Eye (tissue), 1 donor: ENCODE measurements at places on chromosomes 11 and 22.

- DNase-seq, result no peak
These were observed 18.1 kb downstream of the GLB1L2 start for GRCh38 chr11:134349802-134350355.

DNA sequence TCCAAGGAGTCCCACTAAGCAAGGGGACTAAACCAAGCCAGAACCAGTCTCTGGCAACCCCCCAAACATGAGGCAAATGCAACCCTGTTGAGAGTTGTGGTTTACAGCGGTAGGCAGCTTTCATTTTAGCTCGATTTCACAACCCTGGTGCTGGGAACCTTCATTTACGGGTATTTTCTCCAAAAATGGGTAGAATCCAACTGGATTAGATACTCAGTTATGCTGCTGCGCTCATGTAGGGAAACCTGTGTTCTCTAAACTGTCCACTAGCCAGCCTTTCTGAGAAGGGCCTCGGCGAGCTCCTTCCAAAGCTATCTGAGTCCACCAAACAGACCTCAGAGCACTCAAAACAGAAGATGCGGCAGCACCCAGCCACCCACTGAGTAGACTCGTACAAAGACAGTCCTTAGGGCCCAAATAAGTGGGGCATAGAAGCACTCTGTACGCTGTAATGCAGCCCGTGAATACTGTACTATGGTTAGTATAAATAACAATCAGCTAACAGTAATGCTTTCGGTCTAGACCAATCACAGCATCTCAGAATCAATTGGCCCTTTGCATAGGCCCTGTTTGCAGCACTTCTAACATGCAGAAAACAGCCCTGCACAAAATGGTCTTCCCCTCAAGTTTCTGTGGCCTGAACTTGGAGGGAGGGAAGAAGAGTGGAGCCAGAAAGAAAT lies 104.7 kb downstream of the ETS1 start:
- no peak for DNase-seq

GRCh38 chr11:112504056-112504455 lies 243.4 kb upstream of the PLET1 start:
- DNase-seq, result no peak

- DNase-seq, result no peak
These were observed 123.9 kb downstream of the RBFOX2 start for GRCh38 chr22:35904752-35905151.

DNA sequence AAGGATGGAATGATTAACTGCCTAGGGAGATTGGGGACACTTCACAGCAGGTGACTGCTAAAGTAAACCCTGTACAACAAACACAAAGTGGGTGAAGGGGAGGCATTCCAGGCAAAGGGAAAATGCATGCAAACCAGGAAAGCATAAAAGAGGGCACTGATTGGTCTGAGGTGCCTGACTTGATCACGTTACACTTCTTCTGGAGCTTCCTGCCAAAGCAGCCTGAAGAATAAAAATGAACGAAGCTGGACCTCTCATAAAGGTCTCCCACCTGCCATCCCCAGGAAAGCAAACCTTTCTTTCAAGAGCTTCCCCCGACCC lies 46.7 kb upstream of the SCUBE2 start:
- no peak for DNase-seq

- no peak for DNase-seq
These were observed 10.2 kb downstream of the SSTR3 start for GRCh38 chr22:37202001-37202555.

DNA sequence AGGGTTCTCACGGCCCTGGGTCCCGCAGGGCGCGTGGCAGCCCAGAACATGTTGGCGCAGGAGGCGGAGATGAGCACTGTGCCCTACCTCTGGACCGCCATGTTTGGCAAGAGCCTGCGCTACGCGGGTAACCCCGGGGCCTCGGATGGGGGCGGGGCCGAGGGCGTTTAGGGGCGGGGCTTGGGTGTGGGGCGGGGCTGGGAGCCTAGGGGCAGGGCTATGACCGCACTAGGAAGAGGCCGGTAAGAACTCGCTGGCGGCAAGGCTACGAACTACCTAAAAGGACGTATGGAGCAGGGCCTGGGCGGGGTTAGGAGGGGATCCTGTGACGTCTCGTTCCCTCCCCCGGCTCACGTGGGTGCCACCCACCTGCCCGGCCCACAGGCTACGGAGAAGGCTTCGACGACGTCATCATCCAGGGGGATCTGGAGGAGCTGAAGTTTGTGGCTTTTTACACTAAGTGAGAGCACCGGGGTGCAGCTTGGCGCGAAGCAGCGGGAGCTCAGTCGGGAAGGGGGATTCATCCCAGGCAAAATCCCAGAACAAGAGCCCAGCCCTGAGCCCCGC lies 2.8 kb upstream of the LZTR1 start:
- DNase-seq, result peak; percentile 84

DNA sequence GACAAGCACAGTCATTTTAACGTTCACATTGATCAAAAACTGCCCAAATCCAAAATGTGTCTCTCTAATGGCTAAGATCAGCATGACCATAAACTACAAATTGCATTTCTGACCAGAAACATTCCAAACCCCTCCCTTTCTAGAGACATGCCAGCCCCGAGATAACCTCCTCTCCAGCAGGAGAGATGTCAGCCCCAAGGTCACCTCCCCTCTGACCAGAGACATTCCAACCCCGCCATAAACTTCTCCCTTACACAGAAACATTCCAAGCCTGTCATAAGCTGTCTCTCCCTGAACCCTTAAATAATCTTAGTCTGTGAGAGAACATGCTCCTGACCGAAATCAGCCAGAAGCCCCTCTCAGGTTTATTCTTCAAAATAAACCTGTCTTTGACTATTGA lies 6.6 kb upstream of the EXT2 start:
- no peak for DNase-seq

GRCh38 chr11:8501836-8502235 lies 92.2 kb downstream of the STK33 start:
- no peak for DNase-seq

GRCh38 chr22:41831828-41832552 lies 915 bp upstream of the SREBF2 start:
- no peak for DNase-seq

GRCh38 chr11:44957040-44957515 lies 6.4 kb upstream of the TP53I11 start:
- DNase-seq, result peak; percentile 84

- DNase-seq, result peak; percentile 44
These were observed 15.0 kb downstream of the SIK3 start for GRCh38 chr11:117083011-117083935.

DNA sequence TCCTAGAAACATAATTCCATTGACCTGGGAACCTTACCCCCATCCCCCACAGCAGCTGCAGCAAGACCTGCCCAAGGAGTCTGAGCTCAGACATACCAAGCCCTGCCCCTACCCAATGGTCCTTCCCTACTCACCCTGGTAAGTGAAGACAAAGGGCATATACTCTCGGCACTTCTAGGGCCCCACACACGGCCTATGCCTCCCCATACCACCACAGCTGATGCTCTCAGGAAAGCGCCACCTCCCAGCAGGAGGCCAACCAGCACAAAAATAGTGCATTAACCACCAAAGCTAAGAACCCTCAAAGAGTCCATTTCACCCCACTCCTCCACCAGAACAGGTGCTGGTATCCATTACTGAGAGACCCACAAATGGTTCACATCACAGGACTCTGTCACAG lies 74.4 kb upstream of the GUCY1A2 start:
- no peak for DNase-seq

DNA sequence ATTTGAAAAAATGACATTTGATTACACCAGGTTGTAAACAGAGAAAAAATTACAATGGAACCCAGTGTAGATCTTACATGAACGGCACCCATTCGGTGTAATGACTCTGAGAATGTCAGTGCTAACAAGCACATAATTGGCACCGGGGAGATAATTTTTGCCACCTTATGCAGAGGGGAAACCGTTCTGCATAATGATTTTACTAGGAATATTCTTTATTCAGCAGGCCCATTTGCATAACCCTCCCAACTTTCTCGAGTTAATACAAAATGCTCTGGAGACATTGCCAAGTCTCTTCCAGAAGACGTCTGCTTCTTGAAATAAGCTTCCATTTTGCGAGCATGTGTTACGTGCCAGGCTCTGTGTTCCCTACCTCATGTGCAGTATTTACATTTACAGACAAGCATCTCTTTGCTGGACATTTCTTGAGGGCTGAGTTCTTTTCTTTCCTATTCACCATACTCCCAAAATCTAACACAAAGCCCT lies 275.8 kb downstream of the MIAT start:
- DNase-seq, result no peak

- peak; percentile 71 for DNase-seq
These were observed 292.3 kb upstream of the FAT3 start for GRCh38 chr11:91932151-91932821.

GRCh38 chr11:47361419-47361818 lies 8.9 kb upstream of the MYBPC3 start:
- DNase-seq, result no peak

- peak; percentile 25 for DNase-seq
These were observed 446.6 kb downstream of the TBC1D22A start for GRCh38 chr22:47209040-47209514.

DNA sequence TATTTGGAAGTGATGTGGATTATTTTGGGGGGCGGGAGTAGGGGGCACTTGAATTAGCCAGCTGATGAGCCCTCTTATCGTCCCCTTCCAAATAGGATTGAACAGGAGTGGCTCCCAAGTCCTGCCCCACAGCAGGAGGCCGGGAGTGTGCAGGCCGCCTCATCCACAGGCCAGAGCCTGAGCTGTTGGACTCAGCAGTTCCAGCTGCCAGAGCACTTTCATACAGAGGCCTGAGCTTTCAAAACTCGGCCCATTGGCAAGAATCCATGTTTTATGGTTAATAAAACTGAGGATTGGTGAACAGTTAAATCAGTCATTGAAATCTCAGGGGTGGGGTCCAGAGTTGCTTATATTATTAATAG lies 9.6 kb downstream of the FAM118A start:
- peak; percentile 56 for DNase-seq

DNA sequence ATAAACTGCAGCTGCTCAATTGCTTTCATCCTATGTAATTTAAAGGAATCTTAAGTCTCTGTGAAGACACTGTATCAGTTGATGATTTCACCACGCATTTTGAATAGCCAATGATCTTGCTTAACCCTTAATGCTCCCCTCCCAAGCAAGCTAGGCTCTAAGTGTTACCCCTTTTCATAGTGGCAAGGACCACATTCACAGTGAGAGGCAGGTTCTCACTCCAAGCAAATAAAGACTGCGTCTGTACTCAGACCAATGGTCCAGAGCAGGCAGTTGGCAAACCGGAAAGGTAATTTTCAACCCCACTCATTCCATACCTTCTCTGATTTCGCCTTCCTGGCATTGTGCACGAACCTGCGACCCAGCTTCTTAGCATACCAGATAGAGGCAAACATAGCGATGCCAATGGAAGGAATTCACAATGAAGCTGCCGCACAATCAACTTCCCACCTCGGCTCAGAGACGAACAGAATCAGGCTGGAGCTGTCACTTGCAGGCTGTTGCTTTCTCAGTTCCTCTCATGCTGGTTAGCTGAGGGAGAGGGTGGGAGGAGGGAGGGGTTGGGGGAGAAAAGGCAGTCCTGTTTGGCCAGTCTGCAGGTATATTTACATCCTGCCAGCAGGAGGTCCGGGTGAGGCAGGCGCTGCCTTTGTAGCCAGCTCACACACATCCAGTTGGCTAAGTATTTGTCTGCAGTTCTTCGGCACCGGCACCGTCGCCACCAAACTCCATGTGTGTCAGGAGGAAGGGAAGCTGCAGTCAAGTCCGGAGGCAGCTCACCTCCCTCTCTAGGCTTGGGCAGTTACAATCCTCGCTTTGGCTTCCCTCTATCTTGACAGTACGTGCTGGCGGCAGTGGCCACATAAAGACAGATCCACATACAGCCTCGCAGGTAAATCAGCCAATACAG lies 1151.2 kb upstream of the CCDC90B start:
- peak; percentile 46 for DNase-seq

GRCh38 chr11:61814247-61814957 lies 2.4 kb downstream of the FADS1 start:
- no peak for DNase-seq

DNA sequence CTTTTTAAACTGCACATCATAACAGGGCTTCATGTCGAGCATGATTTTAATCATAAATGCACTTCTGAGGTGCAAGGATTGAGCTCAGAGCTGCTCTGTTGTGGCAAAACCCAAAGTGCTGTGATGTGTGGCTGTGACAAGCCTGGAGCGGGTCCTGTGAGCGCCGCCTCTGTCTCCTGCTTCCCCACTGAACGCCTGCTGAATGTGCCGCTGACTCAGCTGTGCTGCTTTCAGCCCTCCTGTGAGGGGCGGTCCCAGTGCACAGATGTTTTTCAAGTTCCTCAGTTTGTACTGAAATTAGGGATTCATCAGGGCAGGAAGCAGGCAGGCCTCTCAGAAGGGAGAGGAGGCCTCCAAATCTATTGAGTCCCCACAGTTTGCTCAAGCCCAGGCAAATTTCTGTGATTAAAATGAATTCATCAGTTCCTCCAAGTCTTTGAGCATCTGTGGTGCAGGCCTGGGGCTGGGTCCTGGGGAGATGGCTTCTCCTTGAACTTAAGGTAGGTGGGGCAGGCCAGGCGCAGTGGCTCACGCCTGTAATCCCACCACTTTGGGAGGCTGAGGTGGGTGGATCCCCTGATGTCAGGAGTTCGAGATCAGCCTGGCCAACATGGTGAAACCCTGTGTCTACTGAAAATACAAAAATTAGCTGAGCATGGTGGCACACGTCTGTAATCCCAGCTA lies 3.0 kb upstream of the GTSE1 start:
- DNase-seq, result no peak

- peak; percentile 57 for DNase-seq
These were observed 158.2 kb upstream of the E2F8 start for GRCh38 chr11:19398772-19399527.

GRCh38 chr11:119941636-119942411 lies 196.1 kb downstream of the TRIM29 start:
- DNase-seq, result no peak

GRCh38 chr11:126585774-126586491 lies 230.4 kb downstream of the ST3GAL4 start:
- DNase-seq, result peak; percentile 93

DNA sequence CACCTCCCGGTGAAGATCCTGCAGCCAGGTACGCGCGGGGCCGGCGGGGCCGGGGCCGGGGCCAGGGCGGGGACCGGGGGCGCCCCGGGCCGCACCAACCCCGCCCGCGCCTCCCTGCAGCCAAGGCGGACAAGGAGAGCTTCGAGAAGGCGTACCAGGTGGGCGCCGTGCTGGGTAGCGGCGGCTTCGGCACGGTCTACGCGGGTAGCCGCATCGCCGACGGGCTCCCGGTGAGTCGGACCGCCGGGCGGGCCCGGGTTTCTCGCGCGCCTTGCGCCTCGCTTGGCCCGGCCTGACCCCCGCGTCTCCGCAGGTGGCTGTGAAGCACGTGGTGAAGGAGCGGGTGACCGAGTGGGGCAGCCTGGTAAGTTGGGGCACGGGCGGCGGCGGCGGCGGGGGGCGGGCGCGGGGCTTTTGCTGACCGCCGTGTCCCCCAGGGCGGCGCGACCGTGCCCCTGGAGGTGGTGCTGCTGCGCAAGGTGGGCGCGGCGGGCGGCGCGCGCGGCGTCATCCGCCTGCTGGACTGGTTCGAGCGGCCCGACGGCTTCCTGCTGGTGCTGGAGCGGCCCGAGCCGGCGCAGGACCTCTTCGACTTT lies 531 bp downstream of the PIM3 start:
- DNase-seq, result peak; percentile 62

- peak; percentile 62 for DNase-seq
These were observed 1114.2 kb upstream of the RAG2 start for GRCh38 chr11:37712251-37712650.

- DNase-seq, result peak; percentile 30
These were observed 31.6 kb upstream of the WNT11 start for GRCh38 chr11:76237914-76238313.

GRCh38 chr22:49726701-49727101 lies 101.0 kb downstream of the BRD1 start:
- DNase-seq, result no peak
